GM10248 (cell line): ENCODE measurements at places on chromosomes 1 and 21.
A peak's percentile ranks its signal among the peaks of the same experiment; 100 is the strongest.

GRCh38 chr21:42002421-42002958, 7.7 kb downstream of the ZBTB21 start:
- peak; percentile 59 for DNase-seq

GRCh38 chr1:67700220-67700619, 15.2 kb downstream of the GADD45A start:
- no peak for DNase-seq

- no peak for DNase-seq
These were observed 82.9 kb upstream of the ARTN start for GRCh38 chr1:43850591-43851233.

DNA sequence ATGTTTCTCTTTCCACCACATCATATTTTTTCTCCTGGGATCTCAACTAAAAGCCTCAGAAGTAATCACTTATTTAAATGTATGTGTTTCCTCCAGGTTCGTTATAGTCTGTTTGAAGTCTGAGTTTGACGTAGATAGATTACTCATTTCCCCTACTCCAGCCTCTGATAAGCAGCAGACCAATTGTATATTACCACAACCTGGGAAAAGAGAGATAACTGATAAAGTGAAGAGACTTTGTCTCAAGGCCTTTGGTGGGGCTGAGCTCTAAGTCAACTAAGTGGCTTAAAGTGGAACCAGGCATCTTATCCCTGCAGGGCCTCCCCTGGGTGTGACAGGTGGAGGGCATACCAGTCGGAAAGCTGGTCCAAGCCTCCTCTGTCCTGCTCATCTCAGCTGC, 34.9 kb upstream of the CACNA1E start:
- no peak for DNase-seq

GRCh38 chr1:9629445-9630201, 21.9 kb upstream of the PIK3CD start:
- peak; percentile 82 for DNase-seq

- DNase-seq, result peak; percentile 15
These were observed 13.7 kb downstream of the ZBTB17 start for GRCh38 chr1:15962176-15962575.

DNA sequence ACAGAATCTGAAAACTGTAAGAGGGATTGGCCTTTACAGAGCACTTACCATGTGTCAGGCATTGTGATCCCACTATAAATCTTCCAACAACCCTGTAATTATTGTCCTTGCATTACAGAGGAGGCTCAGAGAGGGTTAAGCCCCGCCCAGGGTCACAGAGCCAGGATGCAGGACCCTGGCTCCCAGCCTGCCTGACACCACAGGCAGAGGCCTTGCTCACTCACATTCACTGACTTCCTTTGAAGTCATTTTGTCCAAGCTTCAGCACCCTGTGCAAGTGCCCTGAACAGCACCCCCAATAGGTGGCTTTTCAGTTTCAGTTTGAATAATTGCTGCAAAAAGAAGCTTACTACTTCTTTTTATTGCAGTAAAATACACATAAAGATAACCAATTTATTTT, 256.8 kb upstream of the NFIA start:
- no peak for DNase-seq

- DNase-seq, result no peak
These were observed 93.9 kb upstream of the BMP8A start for GRCh38 chr1:39397487-39397886.

GRCh38 chr1:110292031-110292741, 47.0 kb upstream of the RBM15 start:
- no peak for DNase-seq

- DNase-seq, result no peak
These were observed 71.6 kb downstream of the CD2 start for GRCh38 chr1:116825720-116826438.

GRCh38 chr1:22275626-22276395, 132.9 kb upstream of the WNT4 start:
- DNase-seq, result peak; percentile 79

- DNase-seq, result peak; percentile 37
These were observed 69.8 kb downstream of the TNR start for GRCh38 chr1:175673371-175674150.

DNA sequence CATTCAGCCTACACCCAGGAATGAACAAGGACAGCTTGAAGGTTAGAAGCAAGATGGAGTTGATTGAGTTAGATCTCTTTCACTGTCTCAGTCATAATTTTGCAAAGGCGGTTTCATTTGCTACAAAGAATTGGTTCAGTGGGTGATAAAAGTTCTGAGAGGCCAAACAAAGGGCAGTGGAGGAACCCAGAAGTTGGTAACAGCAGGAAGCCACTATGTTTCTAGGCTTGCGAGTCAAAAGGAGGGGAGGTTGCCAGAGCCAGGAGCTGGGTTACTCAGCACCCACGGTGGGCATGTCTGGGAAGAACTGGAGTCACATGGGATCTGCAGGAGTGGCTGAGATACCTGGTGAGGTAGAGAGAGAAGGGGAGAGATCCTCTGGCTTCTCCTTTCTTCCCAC, 64.2 kb upstream of the MRPS6 start:
- DNase-seq, result no peak

DNA sequence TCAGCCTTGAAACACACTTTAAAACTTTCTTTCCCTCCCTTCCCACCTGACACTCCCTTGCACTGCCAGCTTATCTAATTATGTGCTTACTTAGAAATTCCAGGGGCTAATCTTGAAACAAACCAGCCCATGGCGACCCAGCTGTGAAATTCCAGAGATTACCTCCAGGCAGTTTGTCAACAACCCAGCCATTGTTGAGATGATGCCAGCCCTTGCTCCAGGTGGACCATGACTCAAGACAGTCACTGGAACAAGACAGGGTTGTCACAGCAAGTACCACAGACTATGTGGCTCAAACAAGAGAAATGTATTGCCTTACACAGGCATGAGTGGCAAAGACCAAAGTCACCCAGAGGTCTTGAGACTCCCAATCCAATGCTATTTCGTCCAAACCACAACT, 7.9 kb downstream of the FYB2 start:
- DNase-seq, result no peak

DNA sequence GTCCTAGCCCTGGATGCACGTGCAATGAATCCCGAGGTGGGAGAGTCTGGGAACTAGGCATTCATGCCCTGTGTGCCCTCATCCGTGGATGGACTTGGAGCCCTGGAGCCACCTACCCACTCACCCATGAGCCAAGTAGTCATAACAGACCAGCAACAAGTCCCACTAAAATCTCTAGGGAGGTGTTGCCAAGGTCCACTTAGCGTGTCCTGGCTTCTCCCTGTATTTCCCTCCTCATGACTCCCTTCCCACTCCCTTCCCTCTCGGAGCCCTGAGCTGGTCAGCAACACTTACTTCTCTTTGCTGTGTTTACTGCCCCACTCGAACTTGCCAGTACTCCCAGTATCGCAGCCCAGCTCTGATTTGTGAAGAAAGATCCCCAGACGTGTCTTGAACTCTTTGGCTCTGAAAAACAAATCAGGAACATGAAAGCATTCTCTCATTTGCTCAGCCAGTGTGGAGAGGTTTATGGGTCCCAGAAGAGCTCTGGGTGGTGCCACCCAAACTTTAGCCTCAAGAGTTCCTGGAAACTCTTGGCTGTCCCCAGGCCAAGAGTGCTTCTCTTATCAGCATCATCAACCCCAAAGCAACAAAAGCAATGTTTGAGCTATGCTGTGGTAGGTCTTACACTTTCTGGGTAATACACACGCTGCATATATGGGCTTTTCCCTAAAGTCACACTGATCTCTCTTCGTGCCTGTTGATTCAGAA, 1.1 kb downstream of the RGS16 start:
- DNase-seq, result no peak

GRCh38 chr21:33897739-33898138, 17.9 kb downstream of the ATP5PO start:
- DNase-seq, result no peak

- DNase-seq, result no peak
These were observed 10.8 kb downstream of the PIK3C2B start for GRCh38 chr1:204483791-204484190.

- no peak for DNase-seq
These were observed 187.6 kb downstream of the LRRC40 start for GRCh38 chr1:70017770-70018169.

GRCh38 chr1:6866825-6867224, 81.6 kb downstream of the CAMTA1 start:
- no peak for DNase-seq

DNA sequence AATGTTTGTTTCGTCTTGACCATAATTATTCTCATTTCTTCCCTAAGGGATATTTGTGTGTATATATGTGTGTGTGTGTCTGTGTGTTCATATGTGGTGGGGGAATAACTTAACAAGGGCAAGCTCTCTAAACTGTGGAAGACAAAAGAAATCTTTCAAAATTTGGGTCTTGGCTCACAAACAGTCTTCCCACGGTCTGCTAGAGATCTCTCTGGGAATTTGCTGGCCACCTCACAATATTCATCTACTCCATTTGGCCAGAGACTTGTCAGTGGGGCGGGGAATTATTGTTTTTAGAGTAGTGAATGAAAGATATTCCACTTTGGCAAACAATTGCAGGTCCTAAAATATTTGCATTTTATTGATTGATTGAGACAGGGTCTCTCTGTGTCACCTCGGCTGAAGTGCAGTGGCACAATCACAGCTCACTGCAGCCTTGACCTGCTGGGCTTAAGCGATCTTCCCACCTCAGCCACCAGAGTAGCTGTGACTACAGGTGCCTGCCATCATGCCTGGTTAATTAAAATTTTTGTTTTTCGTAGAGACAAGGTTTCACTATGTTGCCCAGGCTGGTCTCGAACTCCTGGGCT, 8.0 kb upstream of the EIF2B3 start:
- no peak for DNase-seq

GRCh38 chr1:34925730-34926129, 3.7 kb downstream of the DLGAP3 start:
- no peak for DNase-seq

GRCh38 chr21:39381009-39381408, 32.1 kb upstream of the HMGN1 start:
- DNase-seq, result no peak

DNA sequence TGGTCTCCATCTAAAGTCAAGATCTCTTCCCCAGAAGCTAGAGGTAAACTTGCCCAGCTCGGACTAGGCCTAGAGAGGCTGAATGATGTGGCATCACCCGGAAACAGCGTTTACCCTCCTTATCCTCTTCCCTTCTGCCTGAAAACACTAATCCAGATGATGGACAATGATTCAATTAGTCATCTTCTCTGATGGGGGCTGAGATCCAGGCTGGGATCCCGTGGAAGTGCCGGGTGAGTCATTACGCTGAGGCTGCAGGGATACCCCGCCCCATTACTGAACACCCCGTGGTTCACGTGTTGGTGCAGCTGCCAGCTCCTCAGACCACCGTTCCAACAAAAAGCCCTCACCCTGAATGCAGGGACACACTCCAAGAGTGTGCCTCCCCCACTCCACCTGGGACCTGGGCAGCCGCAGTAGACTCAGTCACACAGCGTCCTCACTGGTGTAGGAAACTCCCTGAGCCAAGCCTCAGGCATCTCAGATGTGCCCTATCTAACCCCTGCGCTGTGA, 2.0 kb downstream of the S100A6 start:
- DNase-seq, result no peak

DNA sequence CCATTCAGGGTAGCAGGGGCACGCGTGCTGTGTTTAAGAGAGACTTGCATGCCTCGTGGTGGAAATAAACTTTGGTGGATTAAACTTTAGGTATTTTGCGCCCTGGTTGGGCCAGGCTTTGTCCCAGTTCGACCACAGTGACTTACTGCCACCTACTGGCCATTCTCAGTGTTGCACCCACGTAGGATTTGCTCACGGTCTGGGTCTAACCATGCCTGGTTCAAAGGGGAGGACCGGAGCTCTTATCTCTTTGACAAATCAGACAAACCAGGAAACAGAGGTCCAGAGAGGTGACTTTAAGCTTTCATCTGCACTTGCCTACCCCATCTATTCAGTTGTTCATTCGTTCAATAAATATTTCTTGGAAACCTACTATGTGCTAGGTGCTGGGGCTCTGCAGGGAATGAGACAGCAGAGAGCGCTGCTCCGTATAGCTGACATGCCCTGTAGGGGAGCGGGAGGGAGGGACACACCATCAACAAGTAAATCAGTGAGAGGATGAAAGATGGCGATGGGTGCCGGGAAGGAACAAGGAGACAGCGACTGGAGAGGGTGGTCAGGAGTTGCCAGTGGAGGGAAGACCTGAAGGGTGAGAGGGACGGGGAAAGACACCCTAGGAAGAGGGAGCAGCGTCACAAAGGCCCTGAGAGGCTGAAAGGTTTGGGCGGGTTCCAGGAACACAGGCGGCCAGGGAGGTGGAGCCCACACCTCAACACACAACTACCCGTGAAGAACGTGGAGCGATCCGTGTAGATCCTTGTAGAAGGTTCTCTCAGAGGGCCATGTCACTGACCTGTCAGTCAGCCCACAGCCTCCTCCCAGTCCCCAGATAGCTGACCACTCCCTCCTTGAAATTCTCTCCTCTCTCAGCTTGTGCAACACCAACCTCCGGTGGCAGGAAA, 27.2 kb upstream of the TINAGL1 start:
- DNase-seq, result peak; percentile 87

GRCh38 chr1:111204201-111204982, 3.9 kb upstream of the DENND2D start:
- DNase-seq, result peak; percentile 79

DNA sequence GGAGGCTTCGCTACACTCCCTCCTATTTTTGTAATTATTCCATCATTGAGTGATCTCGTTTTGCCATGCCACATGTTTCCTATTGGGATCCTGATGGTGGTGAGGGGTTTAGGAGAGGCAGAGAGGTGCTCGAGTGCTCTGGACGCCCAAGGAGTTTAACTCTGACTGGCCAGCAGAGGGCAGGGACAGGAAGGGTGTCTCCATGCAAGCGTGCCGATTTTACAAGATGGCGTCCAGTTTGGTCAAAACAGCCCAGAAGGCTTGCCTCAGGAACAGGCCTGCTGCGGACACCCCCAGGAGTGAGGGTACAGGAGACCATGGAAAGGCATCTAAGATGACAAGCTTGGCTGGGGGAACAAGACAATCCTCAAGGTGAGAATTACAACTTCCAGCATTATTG, 33.8 kb upstream of the KCNE2 start:
- DNase-seq, result no peak

DNA sequence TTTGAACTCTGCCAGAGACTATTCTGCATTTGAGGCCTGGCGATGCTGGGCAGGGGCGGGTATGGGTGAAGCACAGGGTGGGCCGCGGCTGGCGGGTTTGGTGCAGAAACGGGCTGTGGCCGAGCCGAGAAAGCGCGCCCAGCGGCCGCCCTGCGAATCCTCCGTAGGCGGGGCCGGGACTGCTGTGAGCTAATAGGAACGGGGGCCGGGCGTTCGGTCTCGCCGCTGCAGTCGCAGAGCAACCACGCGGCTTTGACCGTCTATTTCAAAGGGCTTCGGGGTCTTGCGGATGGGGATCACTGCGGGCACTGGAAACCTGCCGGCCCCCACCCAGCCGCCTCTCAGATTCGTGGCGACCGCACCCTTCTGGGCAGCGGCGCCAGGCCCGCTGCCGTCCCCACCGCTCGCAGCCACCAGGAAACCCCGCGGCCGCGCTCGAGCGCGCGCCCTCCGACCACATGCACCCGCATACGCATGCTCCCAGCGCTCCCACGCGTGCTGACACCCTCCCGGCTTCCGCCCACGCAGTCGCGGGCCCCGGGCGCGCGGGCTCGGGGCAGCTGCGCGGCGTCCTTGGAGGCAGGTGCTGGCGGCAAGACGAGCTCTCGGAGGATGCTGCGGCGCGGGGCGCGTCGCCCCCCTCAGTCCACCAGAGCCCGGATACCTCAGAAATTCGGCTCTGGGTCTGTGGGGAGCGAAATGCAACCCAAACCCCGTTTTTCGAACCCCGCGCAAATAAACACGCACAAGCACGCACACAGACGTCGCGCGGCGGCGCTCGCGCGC, 32.6 kb downstream of the DNTTIP2 start:
- DNase-seq, result peak; percentile 87
